ENCODE measurements at places on chromosomes 2 and 18.

- no peak for DNase-seq
Observed at GRCh38 chr18:2178036-2178435, 393.3 kb downstream of the METTL4 start.

DNA sequence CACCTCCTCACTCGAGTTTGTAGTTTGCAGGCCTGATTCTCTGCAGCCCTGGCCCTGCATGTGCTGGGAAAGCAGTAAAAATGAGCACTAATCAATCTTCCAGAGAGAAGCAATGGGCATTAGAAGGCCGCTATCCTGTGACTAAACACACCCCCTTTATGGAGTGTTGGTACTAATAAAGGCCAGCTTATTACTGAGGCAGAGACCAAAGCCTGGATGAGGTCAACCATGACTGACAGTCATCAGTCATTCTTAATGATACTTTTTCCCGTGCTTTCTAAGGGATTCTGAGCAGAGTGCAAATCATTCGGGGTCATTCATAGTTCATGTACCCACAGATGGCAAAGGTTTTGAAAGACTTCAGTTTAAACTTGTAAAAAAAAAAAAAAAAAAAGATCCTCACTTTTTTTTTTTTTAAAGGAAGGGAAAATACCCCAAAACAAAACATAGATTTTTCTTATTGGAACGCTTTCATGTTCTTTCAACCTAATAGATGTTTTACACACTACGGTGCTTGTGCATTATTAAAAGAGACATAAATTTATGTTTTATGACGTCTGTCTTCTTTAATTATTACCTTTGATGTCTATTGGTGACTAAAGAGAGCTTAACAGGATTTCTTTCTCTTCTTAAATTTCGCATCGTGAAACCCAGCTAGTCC, 13.2 kb downstream of the TSHZ1 start:
- DNase-seq, result no peak

DNA sequence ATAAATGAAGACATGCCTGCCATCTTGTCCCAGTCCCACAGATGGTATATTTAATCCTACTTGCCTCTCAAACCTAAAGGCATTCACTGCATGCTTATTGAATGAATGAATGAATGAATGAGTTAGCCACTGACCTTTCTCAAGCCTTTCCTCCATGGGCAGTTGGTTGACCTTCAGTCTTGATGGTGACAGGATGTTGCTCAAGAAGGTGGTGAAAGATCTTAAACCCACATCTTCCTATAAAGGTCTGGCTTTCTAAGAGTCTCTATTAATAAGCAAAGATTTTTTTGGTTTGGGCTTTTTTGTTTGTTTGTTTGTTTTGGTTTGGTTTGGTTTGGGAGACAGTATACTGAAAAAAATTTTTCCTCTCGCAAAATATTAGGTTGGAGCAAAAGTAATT, 41.7 kb downstream of the KIAA2012 start:
- no peak for DNase-seq

- DNase-seq, result no peak
Observed at GRCh38 chr2:28545590-28546200, 49.8 kb downstream of the PLB1 start.

- no peak for DNase-seq
Observed at GRCh38 chr2:136126421-136126926, 8.5 kb upstream of the CXCR4 start.

GRCh38 chr18:50813353-50813752, 6.5 kb downstream of the MRO start:
- no peak for DNase-seq

GRCh38 chr2:200689115-200689514, 103.3 kb downstream of the AOX1 start:
- no peak for DNase-seq

GRCh38 chr2:105114551-105114950, 76.7 kb downstream of the MRPS9 start:
- peak; percentile 45 for DNase-seq
